ENCODE measurements at places on chromosomes 3 and 15.
A peak's percentile ranks its signal among the peaks of the same experiment; 100 is the strongest.

- no peak for DNase-seq
Measured at GRCh38 chr15:33168444-33168843, 26.1 kb downstream of the FMN1 start.

DNA sequence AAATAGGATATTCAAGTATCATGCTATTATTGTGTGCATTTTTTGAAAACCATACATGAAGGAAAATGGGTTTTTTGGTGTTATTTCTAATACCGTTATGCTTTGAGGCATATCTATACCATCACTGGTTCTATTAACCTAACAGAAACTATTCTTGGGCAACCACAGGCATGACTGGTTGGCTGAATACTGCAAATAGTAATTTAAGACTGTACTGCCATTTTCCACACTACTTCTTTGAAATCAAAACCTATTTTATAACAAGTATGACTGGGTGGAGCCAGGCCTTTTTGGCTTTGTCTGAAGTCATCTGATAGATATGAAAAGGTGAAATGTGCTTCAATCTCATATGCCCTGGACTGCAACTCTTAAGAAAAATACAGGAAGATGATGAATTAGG, 115.1 kb downstream of the ULK4 start:
- no peak for DNase-seq

GRCh38 chr3:184176377-184177330, 2.0 kb downstream of the AP2M1 start:
- no peak for DNase-seq

DNA sequence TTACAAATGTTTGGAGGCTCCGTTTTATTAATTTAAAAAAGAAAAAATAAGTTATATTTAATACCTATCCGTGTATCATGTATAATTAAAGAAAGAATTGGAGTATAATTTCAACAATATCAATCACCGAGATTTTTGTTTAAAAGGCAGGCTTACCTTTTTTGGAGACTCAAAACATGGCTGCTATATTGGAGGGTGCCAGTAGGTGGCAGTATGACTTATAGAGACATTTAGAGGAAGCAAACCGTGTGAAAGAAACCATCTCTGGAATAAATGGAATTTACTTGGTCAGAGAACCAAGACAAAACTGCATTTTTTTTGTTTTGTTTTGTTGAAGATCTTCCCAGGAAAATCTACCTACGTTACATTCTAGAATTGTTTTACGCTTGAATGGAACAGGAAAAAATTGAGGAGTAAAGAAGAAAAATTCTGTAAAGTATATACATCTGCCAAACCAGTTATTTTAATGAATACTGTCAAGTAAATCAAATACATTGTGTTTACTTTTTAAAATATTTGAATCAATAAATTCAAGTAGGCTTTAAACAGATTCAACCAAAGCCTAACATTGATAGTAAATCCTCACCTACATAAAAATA, 802.6 kb upstream of the ALCAM start:
- DNase-seq = peak; percentile 10

DNA sequence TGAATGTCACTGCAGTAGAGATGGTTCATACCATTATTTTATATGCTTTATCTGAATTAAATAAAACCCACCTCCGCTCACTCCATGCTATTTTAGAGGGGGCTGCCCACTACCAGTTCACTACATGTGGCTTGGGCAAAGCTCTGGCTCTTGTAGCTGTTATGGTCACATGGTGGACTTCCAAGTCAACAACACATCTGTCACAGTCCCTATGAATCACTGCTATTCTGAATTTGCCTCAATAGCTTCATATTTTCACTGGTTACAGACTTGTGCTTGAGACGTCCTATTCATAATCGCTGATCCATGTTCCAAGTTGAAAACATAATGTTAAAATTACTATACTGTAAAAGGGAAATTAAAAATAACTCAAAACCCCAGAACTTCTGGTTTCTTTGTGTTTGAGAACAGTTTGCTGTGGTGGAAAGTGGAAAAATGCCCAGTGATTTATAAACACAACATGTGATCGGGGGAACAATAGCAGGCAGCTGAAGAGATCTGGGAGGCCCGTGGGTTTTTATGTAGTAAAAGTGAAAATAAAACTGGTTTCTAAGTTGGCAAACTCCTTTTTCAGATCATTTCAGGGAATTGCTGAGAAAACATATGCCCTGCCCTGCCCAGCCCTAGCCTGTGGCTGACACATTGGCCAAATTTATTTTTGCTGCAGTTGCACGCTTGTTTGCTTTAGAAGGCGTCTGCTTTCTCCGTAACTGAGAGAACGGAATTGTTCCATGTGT, 128.8 kb upstream of the PRR23C start:
- no peak for DNase-seq
